BE2C (cell line): ENCODE measurements at places on chromosomes 6 and 20.

GRCh38 chr20:41347523-41348429, 7.2 kb downstream of the LPIN3 start:
- DNase-seq: no peak

DNA sequence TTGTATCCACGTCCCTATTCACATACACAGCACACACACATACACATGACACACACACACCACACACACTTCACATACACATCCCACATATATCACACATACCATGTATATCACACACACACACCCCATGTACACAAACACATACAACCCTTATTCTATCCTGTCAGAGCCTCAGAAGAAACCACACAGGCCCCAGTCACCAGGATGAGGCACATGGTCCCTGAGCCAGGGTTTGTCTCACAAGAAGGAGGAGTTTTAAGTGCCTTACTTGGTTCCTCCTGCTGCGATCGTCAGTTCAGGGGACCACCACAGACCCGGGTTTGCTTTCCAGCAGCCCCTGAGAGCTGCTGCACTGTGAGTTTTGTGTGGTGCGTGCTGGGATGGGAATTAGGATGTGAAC, 23.6 kb downstream of the BFSP1 start:
- DNase-seq: no peak

DNA sequence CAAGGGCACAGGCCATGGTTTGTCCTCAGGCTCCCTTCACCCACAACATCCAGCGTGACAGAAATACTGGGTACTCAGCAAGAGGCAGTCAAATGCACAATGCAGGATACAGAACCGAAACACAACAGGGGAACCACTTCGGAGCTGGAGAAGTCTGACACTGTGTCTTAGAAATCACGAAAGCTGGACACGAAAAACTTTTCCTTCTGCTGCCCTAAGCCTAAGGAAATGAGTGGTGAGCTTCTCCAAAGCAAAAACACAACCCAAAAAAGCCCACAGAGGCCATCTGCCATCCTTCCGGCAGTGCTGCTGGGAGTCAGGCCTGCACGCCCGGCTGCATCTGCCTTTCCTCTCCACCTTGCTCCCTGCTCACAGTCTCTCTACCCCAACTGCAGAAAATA, 106.3 kb downstream of the SLC23A2 start:
- no peak for DNase-seq

DNA sequence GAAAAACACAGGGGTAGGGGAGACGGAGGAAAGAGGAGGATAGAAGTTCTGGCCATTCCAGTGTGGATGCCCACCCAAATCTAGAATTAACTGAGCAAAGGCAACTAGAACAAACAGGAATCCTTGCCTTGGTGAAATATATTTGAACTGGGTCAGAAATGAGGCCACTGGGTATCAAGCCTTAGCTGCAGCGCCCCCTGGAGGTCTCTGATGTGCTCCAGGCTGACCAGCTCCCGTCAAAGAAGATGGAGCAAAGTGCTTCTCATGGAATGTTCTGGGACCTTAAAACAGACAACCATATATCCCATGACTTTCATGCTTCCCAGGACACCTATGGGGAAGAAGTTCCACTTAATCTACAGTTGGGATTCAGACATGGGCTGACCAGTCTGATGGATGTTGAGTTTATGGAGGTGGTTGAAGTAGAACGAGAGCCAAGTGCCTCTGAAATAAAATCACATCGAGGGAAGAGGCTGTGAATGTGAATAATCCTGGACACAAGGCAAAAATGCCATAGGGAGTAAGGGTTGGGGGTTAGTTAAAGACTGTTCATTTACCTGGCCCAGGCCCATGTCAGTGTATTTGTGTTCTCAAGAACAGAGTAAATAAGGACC, 50.4 kb downstream of the HLA-DPB1 start:
- peak; percentile 86 for DNase-seq

DNA sequence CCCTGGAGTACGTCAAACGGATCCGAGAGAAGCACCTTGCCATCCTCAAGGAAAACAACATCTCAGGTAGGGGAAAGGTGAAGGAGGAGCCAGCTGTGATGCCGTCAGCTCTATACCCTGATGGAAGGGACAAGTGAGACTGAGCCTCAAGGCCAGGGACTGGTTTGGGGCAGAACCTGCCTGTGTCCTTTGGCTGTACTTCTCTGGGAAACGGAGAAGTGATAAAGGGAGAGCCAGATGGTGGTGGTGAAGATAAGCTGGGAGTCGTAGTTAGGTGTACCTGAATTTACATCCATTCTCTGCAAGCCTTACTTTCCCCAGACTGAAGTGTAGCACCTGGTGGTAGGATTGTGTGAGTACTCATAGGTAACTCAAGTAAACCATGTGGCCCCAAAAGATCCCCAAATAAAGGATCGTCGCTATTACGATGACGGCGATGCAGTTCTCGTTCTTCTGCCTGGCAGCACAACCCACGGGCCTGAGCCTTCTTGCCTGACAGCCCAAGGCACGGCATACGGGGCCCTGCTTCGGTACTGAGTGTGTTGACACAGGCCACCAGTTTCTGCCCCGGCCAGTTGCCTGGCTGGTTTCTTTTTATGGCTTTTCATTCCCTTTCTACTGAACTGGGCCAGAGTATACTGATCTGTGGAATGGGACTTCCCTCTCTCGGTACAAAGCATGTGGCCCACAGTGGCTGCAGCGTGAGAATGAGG, 10.6 kb downstream of the PCIF1 start:
- no peak for DNase-seq

DNA sequence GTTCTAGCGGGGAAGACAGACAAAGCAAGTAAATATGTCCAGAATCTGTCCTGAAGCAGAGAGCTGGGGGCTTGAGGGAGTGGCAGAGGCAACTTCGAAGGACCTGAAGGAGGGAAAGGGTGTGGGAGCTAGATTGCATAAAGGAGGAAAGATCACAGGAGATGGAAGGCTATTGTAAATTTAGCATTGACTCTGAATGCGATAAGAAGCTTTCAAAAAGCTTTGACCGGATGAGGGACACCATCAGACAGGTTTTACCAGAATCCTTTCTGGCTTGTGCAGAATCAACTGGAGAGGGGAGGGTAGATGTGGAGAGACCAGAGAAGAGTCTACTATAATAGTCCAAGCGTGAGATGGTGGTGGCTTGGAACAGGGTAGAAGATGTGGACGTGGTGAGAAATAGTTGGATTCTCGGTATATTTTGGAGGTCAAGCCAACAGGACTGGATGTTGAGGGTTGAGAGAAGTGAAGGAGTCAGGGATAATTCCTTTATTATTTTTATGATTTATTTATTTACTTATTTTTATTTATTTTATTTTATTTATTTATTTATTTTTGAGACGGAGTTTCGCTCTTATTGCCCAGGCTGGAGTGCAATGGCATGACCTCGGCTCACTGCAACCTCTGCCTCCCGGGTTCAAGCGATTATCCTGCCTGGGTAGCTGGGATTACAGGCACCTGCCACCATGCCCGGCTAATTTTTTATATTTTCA, 19.9 kb upstream of the RIPOR3 start:
- no peak for DNase-seq

GRCh38 chr6:161066511-161066910, 74.9 kb downstream of the MAP3K4 start:
- DNase-seq: no peak

DNA sequence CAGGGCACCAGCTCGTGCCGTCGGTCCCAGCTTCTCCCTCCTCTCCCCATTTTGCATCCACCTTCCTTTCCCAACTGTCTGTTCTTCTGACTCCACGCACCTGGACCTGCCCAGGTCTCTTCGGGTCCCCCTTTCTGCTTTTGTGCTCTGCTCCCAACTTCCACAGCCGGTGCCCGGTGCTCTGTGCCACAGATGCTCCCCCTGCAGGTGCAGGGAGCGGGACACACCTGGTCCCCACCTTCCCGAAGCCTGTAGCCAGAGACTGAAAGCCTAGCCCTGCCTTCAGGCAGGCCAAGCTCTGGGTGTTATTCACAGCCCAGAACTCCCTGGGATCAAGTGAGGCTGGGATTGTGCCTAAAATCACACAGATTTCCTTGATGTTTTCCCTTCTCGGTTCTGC, 24.6 kb upstream of the BMP7 start:
- no peak for DNase-seq

DNA sequence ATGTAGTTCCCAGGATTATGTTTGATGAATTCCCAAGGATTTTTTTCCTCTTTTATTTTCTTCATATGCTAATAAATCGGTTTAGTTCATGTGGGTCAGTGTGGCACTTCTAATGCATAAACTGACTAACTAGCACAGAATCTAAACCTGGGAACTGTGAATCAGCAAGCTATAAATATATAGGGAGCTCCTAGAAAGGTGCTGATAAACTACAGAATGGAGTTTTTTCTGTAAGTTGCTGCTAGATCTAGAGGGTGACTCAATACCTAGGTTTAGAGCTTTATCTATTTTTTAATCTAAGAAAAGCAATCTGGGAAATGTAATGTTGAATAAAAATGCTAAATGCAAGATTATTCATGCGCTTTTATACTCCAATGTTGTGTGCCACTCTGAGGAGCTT, 118.8 kb upstream of the PTCHD4 start:
- DNase-seq: no peak

- no peak for DNase-seq
These were observed 71.5 kb downstream of the NCR2 start for GRCh38 chr6:41406728-41407489.

GRCh38 chr20:19423900-19424620, 211.6 kb downstream of the SLC24A3 start:
- DNase-seq: no peak

DNA sequence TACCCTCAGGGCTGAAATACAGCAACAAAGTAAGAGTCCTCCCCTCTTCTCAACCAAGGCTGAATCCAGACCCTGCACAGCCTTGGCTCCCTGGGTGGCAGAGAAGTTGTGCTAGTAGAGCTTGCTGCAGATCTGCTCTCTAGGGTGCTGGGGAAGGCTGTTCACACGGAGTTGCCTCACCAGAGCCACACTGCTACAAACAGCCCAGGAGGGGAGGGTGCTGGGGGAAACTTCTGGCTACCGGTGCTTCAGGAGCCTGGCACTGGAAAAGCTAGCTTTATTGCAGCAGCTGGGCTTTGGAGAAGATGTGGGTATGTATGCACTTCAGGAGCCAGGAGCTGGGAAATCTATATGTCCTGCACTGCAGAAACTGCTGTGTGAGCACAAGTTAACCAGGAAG, 37.6 kb upstream of the SUPT3H start:
- no peak for DNase-seq

GRCh38 chr6:84078335-84078734, 44.8 kb downstream of the MRAP2 start:
- DNase-seq: no peak

DNA sequence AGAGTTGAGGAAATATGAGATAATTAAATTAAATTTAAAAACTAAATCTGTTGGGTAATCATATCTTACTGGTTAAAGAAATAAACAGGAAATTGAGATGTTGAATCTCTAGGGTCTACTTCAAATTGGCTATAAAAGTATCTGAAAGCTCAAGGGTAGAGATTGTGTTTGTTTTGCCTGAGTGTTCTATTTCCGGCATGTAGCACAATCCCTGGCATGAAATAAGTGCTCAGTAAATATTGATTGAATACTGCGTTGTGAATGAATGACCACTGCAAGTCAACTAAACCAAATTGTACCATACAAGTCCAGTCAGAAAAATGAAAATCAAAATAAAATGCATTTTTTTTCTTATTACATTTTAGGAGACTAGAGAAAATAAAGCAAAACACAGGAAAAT, 709.8 kb downstream of the EPM2A start:
- DNase-seq: no peak

- DNase-seq: no peak
These were observed 133.1 kb upstream of the FOXA2 start for GRCh38 chr20:22717466-22717865.

GRCh38 chr20:22744341-22745193, 160.2 kb upstream of the FOXA2 start:
- DNase-seq: no peak
